Mucosa of descending colon (tissue), 3 donors: ENCODE measurements at places on chromosomes 5 and 9. TPM values are rescaled to one million over a fixed set of nuclear protein-coding genes. Genes with fewer than 3 reads are reported as not detected.
A peak's percentile ranks its signal among the peaks of the same experiment; 100 is the strongest.

DNA sequence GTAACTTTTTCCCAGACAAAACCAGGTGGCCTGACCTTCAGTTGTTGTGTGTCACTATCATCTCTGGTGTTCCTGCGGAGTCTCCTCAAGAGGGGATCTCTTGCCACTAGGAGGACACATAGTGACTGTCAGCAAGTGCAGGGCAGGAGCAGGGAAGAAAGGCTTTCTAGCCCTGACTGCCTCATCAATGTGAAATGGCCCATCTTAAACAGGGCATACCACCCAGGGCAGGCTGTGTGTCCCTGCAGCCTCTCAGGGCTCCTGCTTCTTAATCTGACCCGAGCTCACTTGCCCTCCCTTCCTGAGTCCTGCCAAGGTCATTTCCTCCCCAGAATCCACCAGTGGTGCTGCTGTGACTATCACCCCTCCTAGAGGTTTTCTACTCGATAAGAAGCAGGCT, 57.4 kb upstream of the SIMC1 start:
- no peak for DNase-seq

DNA sequence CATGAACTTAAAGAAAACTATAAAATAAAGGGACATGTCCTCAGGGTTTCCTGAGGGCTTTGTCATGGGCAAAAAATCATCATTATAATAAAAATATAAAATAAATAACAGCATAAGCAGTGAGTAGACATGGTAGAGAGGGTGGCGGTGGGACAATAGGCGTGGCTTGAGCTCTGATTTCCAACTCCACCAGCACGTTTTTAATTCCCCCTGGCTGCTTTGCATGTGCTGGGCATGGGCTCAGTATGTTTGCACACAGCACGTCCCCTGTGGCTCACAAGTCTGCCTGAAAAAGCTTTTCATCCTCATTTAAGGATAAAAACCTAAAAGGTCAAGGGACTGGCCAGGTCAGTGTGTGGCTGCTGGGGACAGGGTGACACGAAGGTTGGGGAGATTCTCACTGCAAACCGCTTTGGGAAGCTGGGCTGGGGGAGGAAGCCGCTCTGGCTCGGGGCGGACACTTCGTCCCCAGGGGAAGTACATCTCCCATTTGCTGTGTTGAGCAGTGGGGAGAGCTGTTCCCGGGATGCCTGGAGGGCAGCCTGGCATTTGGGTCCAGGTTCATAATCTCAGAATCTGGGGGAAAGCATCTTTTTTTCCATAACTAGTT, 32.6 kb downstream of the NKX2-5 start:
- no peak for DNase-seq

- no peak for DNase-seq
Observed at GRCh38 chr5:149162401-149163084, 21.2 kb downstream of the ABLIM3 start.

DNA sequence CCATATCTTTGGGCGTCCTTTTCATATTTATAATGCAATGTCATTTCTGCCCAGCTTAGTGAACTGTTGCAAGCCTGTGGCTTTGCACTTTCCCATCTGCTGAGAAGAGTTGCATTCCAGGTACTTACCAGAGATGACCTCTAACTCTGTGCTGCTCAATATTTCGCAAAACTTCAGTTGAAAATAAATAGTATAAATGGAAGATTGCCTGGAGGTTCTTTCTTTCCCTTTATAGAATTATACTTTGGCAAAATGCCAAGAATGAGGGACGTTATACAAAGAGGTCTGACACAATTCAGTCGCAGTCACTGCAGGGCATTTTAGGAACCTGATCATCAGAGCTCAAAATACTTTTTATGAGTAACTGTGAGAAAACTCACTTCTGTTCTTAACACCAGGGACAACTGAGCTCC, 18.9 kb upstream of the VLDLR start:
- no peak for DNase-seq

- no peak for DNase-seq
Observed at GRCh38 chr9:78253285-78253684, 17.4 kb downstream of the CEP78 start.

DNA sequence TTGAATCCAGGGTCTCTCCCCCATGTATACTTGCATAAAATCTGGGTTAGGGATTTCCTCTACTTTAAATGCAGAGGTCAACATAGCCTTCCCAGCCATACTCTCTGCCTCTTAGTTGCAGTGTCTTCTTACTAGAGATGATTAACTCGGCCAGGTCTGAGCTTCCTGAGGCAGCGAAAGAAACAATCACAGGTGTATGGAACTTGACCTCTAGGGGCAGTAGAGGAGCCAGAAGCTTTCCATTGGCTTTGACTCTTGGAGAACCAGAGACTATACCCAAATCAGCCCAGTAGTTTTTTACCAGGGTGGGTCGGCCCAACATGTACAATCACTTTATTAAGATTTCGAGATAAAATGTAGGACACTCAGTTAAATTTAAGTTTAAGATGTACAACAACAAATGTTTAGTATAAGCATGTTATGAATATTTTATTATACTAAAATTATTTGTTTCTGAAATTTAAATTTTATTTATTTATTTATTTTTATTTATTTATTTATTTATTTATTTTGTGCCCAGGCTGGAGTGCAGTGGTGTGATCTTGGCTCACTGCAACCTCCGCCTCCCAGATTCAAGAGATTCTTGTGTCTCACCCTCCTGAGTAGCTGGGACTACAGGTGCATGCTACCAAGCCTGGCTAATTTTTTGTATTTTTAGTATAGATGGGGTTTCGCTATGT, 48.0 kb upstream of the DMRT3 start:
- DNase-seq = peak; percentile 25

- no peak for DNase-seq
Observed at GRCh38 chr5:14432931-14433589, 148.5 kb upstream of the OTULINL start.

GRCh38 chr9:21434202-21435014, 5.8 kb upstream of the IFNA1 start:
- no peak for DNase-seq

DNA sequence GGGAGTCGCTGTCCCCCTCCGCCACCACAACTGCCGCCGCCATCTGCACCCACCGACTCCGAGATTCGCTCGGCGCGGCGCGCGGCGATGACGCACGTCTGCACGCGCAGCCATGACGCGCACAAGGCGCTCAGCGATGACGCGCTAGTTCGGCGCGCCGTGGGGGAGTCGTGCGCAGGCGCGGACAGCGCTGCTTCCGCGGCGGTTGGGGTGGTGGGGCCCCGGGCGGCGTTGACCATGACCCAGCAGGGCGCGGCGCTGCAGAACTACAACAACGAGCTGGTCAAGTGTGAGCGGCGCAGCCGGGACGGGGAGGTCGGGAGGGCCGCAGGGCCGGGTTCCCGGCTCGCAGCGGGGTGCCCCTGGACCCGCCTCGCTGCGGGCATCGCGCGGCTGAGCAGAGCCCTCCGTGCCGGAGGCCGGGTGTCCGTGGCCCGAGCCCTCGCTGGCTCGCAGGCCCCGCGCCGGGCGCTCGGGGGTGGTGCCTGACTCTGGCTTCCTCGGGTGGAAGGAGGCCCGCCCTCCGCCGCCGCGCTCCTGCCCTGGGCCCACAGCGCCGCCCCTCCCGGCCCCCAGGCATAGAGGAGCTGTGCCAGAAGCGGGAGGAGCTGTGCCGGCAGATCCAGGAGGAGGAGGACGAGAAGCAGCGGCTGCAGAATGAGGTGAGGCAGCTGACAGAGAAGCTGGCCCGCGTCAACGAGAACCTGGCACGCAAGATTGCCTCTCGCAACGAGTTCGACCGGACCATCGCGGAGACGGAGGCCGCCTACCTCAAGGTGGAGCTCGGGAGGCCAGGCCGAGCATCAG, at the start of the genes ANAPC2 and SSNA1:
Gene ANAPC2, minus strand, starts transcription at position 71 of the 807 bp plus-strand sequence. Its CDS starts 28 bp downstream, at position 43.
Gene SSNA1, plus strand, starts transcription at position 187 of the 807 bp plus-strand sequence. Its CDS starts 51 bp downstream, at position 238.
- DNase-seq = peak; percentile 98

The FCHO2 gene
- 57.6 TPM for total RNA-seq

The SPRY4 gene
- 10.7 TPM for total RNA-seq

The ADAMTSL2 gene
- 1.5 TPM for total RNA-seq

The SH3GLB2 gene
- 128 TPM for total RNA-seq

The PIP5KL1 gene
- total RNA-seq = 0.58 TPM

The CAMK2A gene
- 0.46 TPM for total RNA-seq

The BRD3OS gene
- total RNA-seq = 17.6 TPM
